CD8-positive, alpha-beta memory T cell (primary cell): ENCODE measurements at places on chromosomes 7 and 10. TPM values are rescaled to one million over a fixed set of nuclear protein-coding genes. Genes with fewer than 3 reads are reported as not detected.

The SPOCK2 gene
- 69.2 TPM for total RNA-seq

The FRAT2 gene
- total RNA-seq = 9.8 TPM

The PPP1R3C gene
- not detected for total RNA-seq

The DBNL gene
- total RNA-seq = 154 TPM

The EBF3 gene
- not detected for total RNA-seq

The CYP3A4 gene
- not detected for total RNA-seq

The UNCX gene
- total RNA-seq = not detected

The AMPH gene
- not detected for total RNA-seq

The CCDC7 gene
- total RNA-seq = 11.6 TPM

The EGFR gene
- not detected for total RNA-seq

The SPDYE6 gene
- total RNA-seq = not detected

DNA sequence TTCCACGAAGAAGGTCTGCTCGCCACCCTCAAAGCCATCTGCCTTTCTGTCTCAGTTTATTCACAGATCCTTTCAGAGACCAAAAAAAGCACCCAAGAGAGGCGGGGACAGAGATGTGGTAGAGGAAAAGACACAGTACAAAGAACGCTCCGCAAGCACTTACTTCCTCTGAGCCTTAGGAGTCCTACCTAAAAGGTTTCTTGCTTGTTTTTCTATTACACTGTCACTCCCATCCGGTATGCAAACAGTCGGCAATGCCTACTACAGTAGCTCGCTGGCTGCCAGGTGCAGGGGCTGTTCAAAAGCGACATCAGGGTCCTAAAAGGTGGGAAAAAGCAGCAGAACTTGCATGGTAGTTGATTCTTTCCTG is 816 bp downstream of the TECPR1 start:
- DNase-seq = peak; percentile 5
- H3K4me3 ChIP-seq = peak overlapping the region; percentile 93
- H3K36me3 ChIP-seq = no peaks in the 10 kb centered on the region
- H3K4me1 ChIP-seq = peaks cover 50% of the 10 kb centered on the region
- H3K27ac ChIP-seq = peak overlapping the region; percentile 85
- no peaks in the 10 kb centered on the region for H3K27me3 ChIP-seq

GRCh38 chr10:127456122-127456521 is 93.0 kb upstream of the NPS start:
- no peaks in the 10 kb centered on the region for H3K36me3 ChIP-seq
- no peaks in the 10 kb centered on the region for H3K4me1 ChIP-seq
- DNase-seq = no peak
- H3K27ac ChIP-seq = no peak overlapping the region
- H3K27me3 ChIP-seq = no peaks in the 10 kb centered on the region

DNA sequence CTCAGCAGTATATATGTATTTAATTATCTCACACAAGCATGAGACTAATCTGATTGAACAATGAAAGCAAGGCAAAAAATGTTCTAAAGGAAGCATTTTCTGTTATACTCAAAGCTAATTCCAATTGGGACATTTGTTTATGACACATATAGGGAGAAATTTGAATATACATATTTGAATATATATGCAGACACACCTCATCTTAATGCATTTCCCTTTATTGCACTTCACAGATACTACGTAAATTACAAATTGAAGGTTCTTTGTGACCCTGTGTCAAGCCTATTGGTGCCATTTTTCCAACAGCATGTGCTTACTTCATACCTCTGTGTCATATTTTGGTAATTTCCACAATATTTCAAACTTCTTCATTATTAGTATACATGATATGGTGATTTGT is 132.1 kb upstream of the STEAP1 start:
- H3K36me3 ChIP-seq = no peaks in the 10 kb centered on the region
- no peak for DNase-seq
- no peak overlapping the region for H3K27ac ChIP-seq
- no peak overlapping the region for H3K4me3 ChIP-seq
- H3K27me3 ChIP-seq = no peaks in the 10 kb centered on the region

DNA sequence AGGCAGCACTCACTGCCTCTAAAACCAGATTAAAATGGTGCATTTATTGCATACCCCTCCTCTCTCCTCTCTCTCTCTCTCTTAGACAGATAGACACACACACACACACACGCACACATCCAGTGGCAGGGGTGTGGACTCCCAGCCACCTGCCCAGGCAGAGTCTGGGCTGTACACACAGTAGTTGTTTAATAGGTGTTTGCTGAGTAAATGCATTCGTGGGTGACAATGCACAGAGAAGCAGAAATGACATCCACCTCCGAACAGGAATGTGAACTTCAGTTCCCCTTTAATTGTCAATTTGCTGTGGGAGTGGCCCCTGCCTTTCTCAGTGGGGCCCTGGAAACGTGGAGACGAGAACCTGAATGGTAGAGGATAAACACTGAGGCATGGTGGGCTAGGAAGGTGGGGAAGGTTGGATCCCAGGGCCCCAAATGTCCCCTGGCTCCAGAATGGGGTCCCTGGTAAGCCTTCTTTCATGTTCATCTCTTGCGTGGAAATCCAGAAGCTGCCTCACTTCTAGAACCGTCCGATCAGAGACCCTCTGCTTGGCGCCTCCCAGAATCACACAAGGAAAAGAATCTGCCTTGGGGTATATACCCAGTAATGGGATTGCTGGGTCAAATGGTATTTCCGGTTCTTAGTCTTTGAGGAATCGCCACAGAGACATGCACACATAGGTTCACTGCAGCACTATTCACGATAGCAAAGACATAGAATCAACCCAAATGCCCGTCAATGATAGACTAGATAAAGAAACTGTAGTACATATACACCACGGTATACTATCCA is 58.5 kb upstream of the ECHDC3 start:
- no peaks in the 10 kb centered on the region for H3K27me3 ChIP-seq
- H3K4me3 ChIP-seq = peak overlapping the region; percentile 65
- H3K27ac ChIP-seq = no peak overlapping the region
- peaks cover 53% of the 10 kb centered on the region for H3K4me1 ChIP-seq
- H3K36me3 ChIP-seq = no peaks in the 10 kb centered on the region
- DNase-seq = no peak

DNA sequence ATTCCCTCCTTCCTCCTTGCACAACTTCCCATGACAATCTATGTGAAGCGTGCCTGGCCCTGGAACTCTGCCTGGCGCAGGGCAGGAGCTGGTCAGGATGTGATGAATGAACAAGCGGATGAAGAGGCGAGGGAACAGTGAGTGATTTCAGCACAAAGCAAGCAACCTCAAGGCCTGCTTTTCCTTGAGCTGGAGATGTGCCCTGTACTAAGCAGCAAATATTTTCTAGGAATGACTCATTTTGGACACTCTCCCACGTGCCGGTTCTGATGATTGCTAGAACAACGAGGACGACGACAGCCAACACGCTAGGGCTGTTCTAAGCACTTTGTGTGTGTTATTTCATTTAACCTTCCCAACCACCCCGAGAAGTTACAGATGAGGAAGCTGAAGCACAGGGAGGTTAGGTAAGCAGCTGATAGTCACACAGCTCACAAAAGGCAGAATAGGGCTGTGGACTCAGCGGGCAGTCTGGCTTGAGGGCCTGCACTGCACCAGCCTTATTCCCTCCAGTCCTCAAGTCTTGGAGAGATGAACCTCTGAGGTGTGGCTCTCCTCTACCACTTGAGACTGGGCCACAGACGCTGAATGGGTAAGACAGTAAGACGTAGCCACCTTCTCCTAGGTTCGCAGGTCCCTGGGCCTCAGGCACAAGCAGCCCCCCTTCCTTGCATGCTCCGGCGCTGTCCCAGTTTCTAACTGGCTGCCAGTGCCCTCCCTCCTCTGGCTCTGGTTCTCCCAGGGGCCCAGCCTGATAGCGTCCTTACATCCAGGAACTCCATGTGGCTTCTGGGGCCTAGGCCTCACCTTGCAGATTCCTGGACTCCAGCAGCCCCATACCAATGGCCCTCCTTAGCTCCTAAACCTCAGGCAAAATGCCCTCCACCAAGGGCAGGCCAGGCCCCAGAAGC is 59.0 kb downstream of the YKT6 start:
- peaks cover 25% of the 10 kb centered on the region for H3K4me1 ChIP-seq
- no peak overlapping the region for H3K4me3 ChIP-seq
- no peak overlapping the region for H3K27ac ChIP-seq

- DNase-seq = no peak
- no peaks in the 10 kb centered on the region for H3K36me3 ChIP-seq
- H3K27me3 ChIP-seq = no peaks in the 10 kb centered on the region
These were observed 146.5 kb downstream of the PHF14 start for GRCh38 chr7:11120068-11120664.

DNA sequence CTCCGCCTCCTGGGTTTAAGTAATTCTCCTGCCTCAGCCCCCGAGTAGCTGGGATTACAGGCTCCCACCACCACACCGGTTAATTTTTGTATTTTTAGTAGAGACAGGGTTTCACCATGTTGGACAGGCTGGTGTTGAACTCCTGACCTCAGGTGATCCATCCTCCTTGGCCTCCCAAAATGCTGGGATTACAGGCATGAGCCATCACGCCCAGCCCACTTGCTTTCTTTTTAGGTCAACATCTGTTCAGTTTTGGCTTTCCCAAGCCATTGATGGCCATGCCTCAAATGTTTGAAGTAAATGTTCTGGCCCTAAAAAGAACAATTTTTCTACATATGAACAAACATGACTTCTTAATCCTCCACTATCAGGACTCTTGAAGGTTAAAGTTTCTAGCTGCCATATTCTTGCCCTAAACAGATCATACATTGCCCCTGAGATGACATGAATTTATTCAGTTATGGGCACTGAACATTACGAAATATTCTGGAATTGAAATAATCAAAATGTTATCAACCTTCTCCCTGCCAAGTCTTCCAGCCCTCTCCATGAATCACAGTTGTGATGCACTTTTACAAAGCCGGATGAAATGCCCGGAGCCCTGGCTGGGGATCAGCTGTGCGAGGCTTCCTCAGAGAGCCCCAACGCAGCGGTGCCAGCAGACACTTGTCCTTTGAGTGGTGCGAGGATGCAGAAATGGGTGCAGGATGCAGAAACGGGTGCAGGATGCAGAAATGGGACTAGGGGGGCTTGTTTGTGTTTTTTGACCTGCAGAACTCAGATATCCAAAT is 2.9 kb downstream of the MRLN start:
- no peaks in the 10 kb centered on the region for H3K27me3 ChIP-seq
- no peak overlapping the region for H3K27ac ChIP-seq
- H3K36me3 ChIP-seq = no peaks in the 10 kb centered on the region
- H3K4me1 ChIP-seq = no peaks in the 10 kb centered on the region

- no peak for DNase-seq
- no peak overlapping the region for H3K4me3 ChIP-seq
- H3K27me3 ChIP-seq = no peaks in the 10 kb centered on the region
- no peaks in the 10 kb centered on the region for H3K4me1 ChIP-seq
- no peak overlapping the region for H3K27ac ChIP-seq
- H3K36me3 ChIP-seq = no peaks in the 10 kb centered on the region
These were observed 33.2 kb upstream of the SMNDC1 start for GRCh38 chr10:110337906-110338305.
